Esophagus squamous epithelium (tissue), 5 donors: ENCODE measurements at places on chromosomes 12 and 14.

GRCh38 chr12:120662879-120663278 is 22.5 kb downstream of the CABP1 start:
- no peaks in the 10 kb centered on the region for H3K27me3 ChIP-seq
- no peak overlapping the region for H3K27ac ChIP-seq
- no peaks in the 10 kb centered on the region for H3K36me3 ChIP-seq
- no peak for DNase-seq
- H3K4me3 ChIP-seq, result no peak overlapping the region
- H3K4me1 ChIP-seq, result no peaks in the 10 kb centered on the region

GRCh38 chr12:52681526-52682380 is 1.5 kb upstream of the KRT1 start:
- DNase-seq, result no peak
- no peaks in the 10 kb centered on the region for H3K36me3 ChIP-seq
- peaks cover 5% of the 10 kb centered on the region for H3K4me1 ChIP-seq
- H3K4me3 ChIP-seq, result no peak overlapping the region
- H3K27ac ChIP-seq, result peak overlapping the region; percentile 36

- no peak for DNase-seq
- H3K27ac ChIP-seq, result no peak overlapping the region
- H3K4me3 ChIP-seq, result no peak overlapping the region
- no peaks in the 10 kb centered on the region for H3K27me3 ChIP-seq
- no peaks in the 10 kb centered on the region for H3K36me3 ChIP-seq
Measured at GRCh38 chr14:35973770-35974169, 147.6 kb downstream of the BRMS1L start.

GRCh38 chr12:93166541-93167307 is 211.0 kb upstream of the NUDT4 start:
- no peaks in the 10 kb centered on the region for H3K36me3 ChIP-seq
- H3K4me3 ChIP-seq, result no peak overlapping the region
- no peak overlapping the region for H3K27ac ChIP-seq
- H3K4me1 ChIP-seq, result no peaks in the 10 kb centered on the region
- DNase-seq, result no peak

GRCh38 chr12:94264736-94265485 is 116.5 kb downstream of the PLXNC1 start:
- no peak overlapping the region for H3K27ac ChIP-seq
- no peaks in the 10 kb centered on the region for H3K36me3 ChIP-seq
- no peak overlapping the region for H3K4me3 ChIP-seq
- H3K4me1 ChIP-seq, result peaks cover 70% of the 10 kb centered on the region
- H3K27me3 ChIP-seq, result no peaks in the 10 kb centered on the region

DNA sequence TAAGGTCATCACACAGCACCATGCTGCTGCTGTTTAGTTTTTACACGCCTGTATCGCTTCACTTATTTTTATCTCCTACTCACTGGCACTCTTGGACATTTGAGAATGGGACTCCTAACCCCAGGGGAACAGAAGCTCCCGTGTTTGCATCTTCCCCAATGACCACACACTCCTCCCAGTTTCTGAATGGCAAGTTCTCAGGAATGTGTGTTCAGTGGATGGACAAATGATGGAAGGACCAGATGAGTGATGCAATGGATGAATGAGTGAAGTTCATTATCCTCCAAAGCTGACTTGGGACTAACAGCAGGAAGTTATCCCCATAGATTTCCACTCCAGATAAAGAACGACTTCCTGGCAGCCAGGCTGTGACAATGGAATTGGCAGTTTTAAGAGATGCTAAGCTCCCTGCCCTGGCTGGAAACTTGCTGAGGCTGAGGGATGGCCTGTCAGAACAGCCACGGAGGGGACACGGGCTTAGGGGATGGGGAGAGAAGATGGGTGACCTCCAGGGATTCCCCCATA is 231.5 kb downstream of the SLC15A4 start:
- H3K4me3 ChIP-seq, result no peak overlapping the region
- no peaks in the 10 kb centered on the region for H3K4me1 ChIP-seq
- no peak for DNase-seq
- no peaks in the 10 kb centered on the region for H3K27me3 ChIP-seq
- no peak overlapping the region for H3K27ac ChIP-seq
- no peaks in the 10 kb centered on the region for H3K36me3 ChIP-seq

- no peak for DNase-seq
- no peaks in the 10 kb centered on the region for H3K36me3 ChIP-seq
- H3K27ac ChIP-seq, result peak overlapping the region; percentile 48
- H3K4me3 ChIP-seq, result peak overlapping the region; percentile 56
Measured at GRCh38 chr14:103091041-103091882, 3.3 kb upstream of the EXOC3L4 start.
